Activated T-helper 1 cell treated with Interleukin-2 at 50 U/mL for 16 hours (primary cell): ENCODE measurements at places on chromosomes 1 and 21.

GRCh38 chr1:55190109-55190508 is 25.1 kb downstream of the USP24 start:
- DNase-seq: no peak

- no peak for DNase-seq
Measured at GRCh38 chr1:160652924-160653619, 6.2 kb upstream of the SLAMF1 start.

DNA sequence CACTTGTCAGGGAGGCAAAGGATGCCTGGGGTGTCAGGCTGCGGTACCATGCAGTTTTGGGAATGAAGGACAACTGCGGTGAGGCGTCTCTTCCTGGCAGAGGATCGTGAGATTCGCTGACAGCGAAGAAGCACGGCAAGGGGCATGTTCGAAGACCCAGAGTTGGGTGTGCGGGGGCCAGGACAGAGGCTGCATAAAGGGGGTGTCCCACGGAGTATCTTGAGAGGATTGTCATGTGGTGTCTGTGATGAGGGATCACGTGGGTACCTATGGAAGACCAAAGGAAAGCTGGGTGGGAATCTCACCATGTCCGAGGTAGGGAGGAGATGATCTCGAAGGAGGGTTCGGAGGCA is 372 bp downstream of the SLC25A44 start:
- DNase-seq: no peak

GRCh38 chr1:42983693-42984092 is 25.0 kb upstream of the SLC2A1 start:
- no peak for DNase-seq

DNA sequence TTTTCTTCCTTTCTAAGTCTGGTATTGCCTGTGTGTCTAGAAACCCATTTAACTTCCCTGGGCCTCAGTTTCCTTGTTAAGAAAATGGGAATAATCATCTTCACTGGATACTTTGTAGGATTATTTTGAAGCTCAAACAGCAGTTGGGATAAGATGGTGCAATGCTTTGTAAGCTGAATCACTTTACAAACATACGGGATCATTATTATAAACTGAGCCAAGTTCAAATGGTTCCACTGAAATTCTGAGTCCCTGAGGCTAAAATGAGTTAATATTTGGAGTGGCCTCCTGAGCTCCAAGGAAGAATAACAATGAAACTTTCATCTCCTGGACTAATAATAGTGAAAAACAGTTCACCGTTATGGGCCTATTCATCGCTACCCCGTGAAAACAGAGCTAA is 388.0 kb downstream of the PLPP3 start:
- no peak for DNase-seq

DNA sequence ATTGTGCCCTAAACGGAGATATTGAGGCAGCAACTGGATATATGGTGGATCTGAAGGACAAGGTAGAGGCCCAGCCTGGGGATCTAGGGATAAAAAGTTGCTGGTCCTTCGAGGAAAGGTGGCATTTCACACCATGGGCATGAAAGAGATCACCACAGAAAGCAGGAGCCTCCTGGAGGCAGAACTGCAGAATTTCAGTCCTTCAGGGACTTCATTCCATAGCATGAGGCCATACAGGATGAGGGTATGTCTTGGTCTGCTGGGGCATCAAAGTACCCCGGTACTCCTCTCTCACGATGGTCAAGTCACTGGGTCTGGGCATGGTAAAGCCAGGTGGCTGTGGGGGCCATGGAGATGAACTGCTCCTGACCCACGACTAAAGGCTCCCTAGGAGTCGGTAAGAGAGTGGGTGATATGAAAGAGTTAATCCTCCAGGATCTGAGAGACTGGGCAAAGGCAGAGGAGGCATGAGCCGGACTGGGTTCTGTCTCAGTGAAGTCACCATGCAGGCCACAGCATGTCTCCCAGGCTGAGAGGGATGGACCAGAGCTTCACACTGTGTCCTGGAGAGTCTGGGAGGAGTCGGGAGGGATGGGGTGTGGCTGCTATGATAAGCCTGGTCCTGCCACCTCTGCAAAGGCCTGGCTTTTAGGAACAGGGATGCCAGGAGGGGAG is 5.8 kb upstream of the SPRR5 start:
- no peak for DNase-seq

GRCh38 chr1:235401251-235401650 is 34.0 kb downstream of the TBCE start:
- DNase-seq: no peak

GRCh38 chr1:212713465-212714136 is 14.0 kb upstream of the BATF3 start:
- no peak for DNase-seq

- DNase-seq: no peak
Measured at GRCh38 chr1:53076721-53077598, 14.9 kb downstream of the PODN start.

DNA sequence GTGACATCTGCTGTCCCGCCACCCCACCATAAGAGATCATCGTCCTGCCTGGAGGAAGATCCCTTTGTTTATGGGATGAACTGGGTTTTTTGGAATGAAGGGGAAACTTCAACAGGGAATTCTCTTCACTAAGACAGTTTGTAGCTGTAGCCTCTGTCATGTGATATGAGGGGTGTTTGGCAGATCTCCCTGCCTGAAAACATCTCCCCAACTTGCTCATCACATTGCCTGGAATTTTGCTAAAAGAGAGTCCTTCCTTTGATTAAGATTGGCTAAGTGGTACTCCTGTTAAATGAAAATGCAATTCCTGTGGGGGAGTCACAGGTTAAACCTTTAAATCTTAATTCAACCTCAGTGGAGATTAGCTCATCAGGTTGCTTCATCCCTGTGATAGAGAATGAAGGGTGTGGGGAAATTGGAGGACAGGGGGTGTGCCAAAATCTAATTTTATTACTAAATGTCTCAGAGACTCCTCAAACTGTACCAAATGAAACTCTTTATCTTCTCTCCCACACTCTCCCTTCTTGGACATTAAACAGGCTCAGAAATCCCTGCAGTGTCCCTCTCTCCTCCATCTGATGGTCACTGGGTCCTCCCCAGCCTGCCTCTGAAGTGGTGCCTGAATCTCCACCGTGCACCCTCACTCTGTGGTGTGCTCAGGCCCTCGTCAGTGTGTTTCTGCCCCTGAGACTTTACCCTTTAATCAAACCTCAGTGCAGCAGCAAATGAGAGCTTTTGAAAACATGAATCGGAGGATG is 54.8 kb downstream of the IER5 start:
- no peak for DNase-seq

- no peak for DNase-seq
Measured at GRCh38 chr1:78607334-78607927, 12.8 kb upstream of the IFI44L start.

DNA sequence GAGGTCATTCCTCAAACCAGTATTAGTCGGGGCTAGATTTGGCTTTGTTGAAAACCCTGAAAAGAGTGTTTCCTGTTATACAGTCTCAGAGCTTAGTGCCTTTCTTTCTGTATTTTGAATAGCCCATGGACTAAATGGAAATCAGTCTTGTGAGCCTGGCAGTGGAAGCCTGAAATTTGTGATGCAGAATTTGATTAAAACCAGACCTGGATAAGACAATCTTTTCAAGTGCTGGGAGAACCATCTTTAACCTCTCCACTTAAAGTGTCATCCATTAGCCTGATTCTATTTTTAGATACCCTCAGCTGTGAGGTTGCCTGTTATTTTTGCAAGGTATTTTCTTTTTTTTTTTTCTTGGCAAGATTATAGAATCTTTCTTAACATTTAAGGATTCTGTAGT is 19.5 kb downstream of the ACTN2 start:
- no peak for DNase-seq

DNA sequence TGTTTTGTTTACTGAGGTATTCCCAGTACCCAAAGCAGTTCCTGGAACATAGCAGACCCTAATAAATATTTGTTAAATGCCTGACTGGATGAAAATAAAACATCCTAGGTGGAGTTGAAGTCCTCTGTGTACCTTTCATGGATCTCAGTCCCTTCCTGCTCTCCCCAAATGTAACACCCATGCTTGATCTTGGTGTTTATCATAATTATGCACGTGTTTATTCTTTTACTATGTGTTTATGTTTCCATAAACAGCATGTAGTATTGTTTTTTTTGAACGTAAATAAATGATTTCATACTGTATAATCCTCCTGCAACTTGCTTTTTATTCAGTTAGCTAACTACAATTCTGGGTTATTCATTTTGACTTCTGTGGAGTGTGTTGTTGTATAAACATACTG is 4.8 kb downstream of the LACTBL1 start:
- no peak for DNase-seq

DNA sequence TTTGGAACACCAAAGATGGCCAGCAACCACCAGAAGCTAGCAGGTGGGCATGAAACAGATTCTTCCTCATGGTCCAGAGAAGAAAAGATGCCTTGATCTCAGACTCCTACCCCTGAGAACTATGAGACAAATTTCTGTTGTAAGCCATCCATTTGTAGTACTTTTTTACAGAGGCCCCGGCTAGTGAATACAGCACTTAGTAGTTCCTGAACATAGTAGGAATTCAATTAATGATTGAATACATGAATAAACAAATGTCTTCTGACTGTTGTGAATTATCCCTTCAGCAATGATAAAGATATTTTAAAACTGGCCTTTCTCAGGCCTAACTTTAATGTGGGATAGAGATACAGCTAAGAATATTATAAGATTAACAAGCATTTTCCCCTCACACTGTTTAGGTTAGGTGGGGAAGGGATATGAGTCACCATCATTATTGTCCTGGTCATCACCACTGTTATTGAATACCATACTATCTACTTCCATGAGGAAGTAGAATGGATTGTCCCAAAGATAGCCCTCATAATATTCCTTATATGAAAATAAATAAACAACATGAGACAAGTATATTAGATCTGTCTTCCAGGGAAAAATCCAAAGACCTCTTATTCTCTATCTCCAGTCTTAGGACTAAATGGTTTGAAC is 51.4 kb downstream of the ADCY10 start:
- no peak for DNase-seq

- no peak for DNase-seq
Measured at GRCh38 chr1:224852901-224853568, 76.4 kb upstream of the DNAH14 start.

GRCh38 chr1:150233359-150234308 is 2.3 kb downstream of the ANP32E start:
- no peak for DNase-seq

GRCh38 chr1:246373828-246374569 is 133.1 kb downstream of the SMYD3 start:
- no peak for DNase-seq

GRCh38 chr21:45417256-45417950 is 12.4 kb downstream of the COL18A1 start:
- no peak for DNase-seq

GRCh38 chr1:224696891-224697765 is 81.0 kb downstream of the CNIH3 start:
- no peak for DNase-seq

DNA sequence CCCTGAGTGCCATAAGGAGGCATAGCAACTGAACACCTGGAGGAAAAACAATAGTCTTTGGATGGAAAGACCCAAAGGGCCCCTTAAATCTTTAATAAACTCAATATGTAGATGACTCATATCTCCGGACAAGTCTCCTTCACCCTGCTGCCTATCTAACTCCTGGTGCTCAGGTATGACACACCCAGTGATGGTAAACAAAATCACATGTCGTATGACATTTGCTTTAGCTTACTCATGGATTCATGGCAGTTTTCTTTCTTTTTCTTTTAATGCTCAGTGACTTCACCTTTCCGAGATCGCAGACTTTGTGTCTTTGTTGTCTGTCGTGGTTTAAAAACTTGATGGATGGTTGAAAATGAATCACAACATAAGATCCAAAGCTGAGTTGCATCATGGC is 208.5 kb upstream of the PROX1 start:
- no peak for DNase-seq

DNA sequence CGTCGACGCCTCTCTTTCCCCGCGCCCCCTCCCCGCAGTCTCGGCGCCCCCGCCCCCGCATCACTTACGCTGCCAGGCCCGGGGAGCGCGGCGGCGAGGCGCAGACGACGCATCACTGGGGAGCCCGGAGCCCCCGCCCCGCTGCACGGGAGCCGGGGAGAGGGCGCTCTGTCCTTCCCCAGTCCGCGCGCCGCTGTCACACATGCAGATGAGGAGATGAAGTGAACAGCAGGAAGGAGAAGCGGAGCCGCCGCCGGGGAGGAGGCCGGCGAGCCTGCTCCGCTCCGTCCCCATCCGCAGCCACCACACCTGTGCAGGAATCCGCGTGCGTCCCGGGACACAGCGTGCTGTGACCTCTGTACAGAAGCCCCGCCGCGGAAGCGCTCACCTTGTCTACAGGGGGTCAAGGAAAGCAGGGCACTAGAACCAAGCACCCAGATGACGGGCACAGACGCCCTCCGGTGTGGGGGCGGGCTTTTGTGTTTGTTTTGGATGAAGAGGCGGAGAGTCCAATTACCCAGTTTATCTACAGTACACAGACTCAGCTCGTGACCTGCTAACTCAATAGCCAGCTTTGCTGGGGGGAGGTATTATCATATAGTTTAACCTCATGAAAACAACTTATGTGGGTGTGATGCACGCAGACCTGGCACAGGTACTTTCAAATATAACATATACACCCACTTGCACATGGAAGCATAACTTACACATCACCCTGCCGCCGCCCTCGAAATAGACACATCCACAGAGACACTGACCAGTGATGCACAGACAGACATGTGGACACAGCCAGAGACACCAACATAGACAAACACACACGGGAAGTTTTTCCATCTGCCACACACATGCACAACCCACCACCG is 12.4 kb downstream of the KLHDC8A start:
- DNase-seq: peak; percentile 13

DNA sequence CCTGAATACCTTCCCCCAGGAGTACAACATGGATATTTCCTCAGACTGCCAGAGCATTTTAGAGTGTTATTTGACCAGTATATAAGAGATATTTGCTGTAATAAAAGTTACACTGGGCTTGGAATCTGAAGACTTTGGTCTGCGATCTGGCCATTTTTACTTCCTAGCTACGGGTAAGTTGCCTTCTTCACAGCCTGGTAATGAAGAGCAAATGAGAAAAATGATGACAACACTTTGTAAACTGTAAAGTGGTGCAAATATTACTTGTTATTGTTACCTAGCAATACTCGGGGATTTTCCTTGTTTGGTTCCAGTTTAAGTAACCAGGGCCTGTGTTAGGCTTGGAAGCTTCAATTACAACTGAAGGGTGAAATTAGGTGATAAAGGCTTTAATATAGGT is 180.8 kb upstream of the LMO4 start:
- no peak for DNase-seq

GRCh38 chr21:42471206-42471605 is 24.8 kb downstream of the RSPH1 start:
- no peak for DNase-seq

- DNase-seq: no peak
Measured at GRCh38 chr1:58583496-58583895, 6.4 kb upstream of the TACSTD2 start.

- no peak for DNase-seq
Measured at GRCh38 chr1:5973771-5974170, 18.5 kb downstream of the NPHP4 start.

- no peak for DNase-seq
Measured at GRCh38 chr1:222263791-222264190, 284.1 kb downstream of the HHIPL2 start.

GRCh38 chr1:210755991-210756659 is 377.8 kb downstream of the KCNH1 start:
- DNase-seq: no peak

GRCh38 chr21:41766883-41767605 is at the start of gene RIPK4:
Gene RIPK4 (minus strand): TSS chr21:41767052. CDS start chr21:41767041, 11 bp downstream.
- peak; percentile 30 for DNase-seq
